SK-N-SH (cell line): ENCODE measurements at places on chromosomes 12 and 14.

GRCh38 chr12:79884401-79885006 is 50.4 kb downstream of the PPP1R12A start:
- no peak for DNase-seq

DNA sequence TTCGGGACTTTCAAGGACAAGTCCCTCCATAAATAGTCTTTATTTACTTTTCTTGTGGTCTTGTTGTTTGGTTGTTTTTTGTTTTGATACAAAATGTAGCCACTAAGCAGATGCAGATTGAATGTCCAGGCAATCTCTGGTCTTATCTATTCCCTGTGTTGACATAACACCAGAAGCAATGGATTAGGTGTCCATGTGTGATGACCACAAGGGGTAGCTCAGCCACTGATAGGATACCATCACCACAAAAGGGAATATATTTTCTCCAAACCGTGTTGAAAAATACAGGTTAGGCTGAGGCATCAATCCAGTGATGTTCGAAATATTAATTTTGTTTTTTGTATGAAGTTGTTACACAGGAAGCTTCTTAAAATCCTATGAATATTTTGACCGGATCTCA is 196.3 kb downstream of the EPS8 start:
- DNase-seq: no peak

- DNase-seq: no peak
Measured at GRCh38 chr14:36129181-36129580, 47.3 kb downstream of the PTCSC3 start.

GRCh38 chr12:188910-189621 is 24.9 kb downstream of the SLC6A12 start:
- DNase-seq: peak; percentile 96

GRCh38 chr12:12070674-12071656 is at the start of gene BCL2L14:
Gene BCL2L14 (plus strand): TSS chr12:12070939. CDS start chr12:12079306, 8,367 bp downstream.
- DNase-seq: no peak

GRCh38 chr12:6361834-6362233 is 13.5 kb downstream of the SCNN1A start:
- no peak for DNase-seq

GRCh38 chr12:19998961-19999804 is 369.2 kb upstream of the PDE3A start:
- no peak for DNase-seq

- no peak for DNase-seq
Measured at GRCh38 chr14:101821528-101821927, 60.0 kb downstream of the PPP2R5C start.

DNA sequence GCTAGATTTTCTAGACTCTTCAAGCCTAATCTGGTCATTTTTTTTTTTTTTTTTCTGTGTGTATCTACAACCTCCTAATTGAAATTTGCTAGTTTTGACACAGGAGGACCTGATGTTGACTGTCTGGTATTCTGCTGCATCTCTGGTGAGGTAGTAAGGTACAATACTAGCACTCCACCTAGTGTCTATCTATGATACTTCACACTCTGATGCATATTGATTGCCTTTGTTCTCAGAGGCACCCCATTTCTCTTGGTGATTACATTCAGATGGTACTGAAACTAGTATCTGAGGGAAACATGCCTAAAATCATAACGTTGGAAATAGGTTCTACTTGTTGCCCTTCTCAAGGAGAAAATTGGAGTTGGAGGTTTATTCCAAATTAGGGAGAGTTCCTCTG is 930.5 kb upstream of the NOVA1 start:
- DNase-seq: peak; percentile 37

DNA sequence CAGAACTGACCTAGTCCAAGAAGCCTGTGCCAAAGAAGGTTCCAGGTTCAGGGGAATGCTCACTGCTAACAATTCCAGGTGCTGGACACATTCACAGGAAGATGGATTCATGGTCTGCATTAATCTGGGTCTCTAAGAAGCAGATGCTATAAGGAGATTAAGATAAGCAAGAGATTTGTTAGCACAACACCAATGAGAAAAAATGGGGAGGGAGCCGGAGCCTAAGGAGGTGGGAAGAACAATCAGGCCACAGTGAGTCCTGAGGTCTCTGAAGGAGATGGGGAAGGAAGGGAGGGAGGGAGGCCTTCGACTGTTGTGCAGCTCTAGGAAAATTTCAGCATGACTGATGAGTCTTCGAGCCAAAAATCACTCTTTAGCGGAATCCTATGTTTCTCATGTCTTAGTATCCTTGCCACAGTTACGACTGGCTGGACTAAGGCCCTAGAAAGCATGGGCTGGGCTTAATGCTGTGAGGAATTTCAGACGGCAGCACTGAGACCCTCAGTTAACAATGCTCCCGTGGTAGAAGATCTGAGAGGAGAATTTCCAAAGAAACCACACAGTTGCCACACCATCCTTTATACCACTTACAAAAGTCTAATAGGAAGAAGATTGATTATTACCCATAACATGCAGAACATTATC is 31.5 kb upstream of the PTGDR start:
- no peak for DNase-seq

DNA sequence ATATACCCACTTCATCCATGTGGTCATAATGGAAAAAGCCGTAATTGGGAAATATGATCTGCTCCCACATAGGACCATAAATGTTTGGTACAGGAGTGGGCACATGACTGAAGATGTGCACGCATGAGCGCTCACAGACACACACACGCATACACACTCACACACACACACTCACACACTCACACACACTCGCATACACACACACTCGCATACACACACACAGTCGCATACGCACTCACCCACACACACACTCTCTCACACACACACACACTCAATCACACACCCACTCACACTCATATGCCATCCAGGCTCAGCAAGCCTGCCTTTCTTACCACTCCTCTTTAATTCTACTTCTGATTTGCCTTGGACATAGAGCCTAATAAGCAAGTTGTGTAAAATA is 45.6 kb upstream of the EGLN3 start:
- no peak for DNase-seq
